ENCODE measurements at places on chromosomes 4 and X. TPM values are rescaled to one million over a fixed set of nuclear protein-coding genes. Genes with fewer than 3 reads are reported as not detected.

GRCh38 chr4:14023036-14023435 lies 395.5 kb upstream of the BOD1L1 start:
- no peak for DNase-seq
- H3K4me3 ChIP-seq, result no peak overlapping the region

GRCh38 chr4:11354531-11354930 lies 74.2 kb downstream of the HS3ST1 start:
- H3K27ac ChIP-seq, result no peak overlapping the region
- no peaks in the 10 kb centered on the region for H3K4me1 ChIP-seq
- H3K27me3 ChIP-seq, result peaks cover 2% of the 10 kb centered on the region
- no peak overlapping the region for H3K4me3 ChIP-seq
- no peak for DNase-seq

DNA sequence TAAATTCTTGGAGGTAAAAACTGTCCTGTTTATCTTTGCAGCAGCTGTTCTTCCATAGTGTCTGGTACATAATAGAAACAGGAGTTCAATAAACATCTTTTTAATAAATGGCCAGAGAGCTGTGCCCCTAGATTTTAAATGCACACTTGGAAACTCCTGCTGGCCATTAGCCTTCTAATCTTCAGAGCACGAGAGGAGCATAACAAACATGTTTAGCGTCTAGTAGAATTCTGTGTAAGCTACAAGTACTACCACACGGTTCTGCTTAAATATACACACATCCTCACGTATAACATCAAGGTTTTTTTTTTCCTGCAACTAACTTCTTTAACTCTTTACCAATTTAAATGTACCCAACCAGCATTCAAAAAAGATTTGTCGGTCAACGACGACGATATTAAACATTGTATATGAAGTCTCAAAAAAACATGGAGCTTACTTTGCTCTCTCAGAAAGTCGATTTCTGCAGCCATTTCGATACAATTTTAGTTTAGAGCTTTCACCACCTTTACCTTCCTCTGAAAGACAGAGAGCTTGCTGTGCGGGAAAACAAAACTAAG lies 628 bp downstream of the SCLT1 start:
- no peak for DNase-seq
- no peaks in the 10 kb centered on the region for H3K36me3 ChIP-seq
- peaks cover 31% of the 10 kb centered on the region for H3K4me1 ChIP-seq
- H3K4me3 ChIP-seq, result no peak overlapping the region
- H3K27me3 ChIP-seq, result no peaks in the 10 kb centered on the region

DNA sequence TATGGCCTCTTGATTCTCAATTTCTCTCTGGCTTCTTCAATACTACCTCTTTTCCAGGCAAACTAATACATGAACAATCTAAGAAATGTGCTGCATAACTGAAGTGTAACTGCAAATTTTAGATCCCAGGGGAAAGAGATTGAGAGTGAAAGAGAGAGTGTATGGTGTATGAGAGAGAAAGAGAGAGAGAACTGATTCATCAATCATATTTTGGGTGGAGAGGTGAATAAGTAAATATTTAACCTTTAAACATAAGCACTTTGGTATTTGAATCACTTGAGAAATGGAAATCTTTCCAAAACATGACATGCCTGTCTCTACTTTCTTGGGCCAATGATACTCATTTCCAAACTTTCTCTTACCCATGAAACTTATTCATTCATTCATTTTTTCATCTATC lies 147.2 kb upstream of the DIPK2B start:
- no peak overlapping the region for H3K4me3 ChIP-seq
- H3K27ac ChIP-seq, result peak overlapping the region; percentile 65
- DNase-seq, result no peak

DNA sequence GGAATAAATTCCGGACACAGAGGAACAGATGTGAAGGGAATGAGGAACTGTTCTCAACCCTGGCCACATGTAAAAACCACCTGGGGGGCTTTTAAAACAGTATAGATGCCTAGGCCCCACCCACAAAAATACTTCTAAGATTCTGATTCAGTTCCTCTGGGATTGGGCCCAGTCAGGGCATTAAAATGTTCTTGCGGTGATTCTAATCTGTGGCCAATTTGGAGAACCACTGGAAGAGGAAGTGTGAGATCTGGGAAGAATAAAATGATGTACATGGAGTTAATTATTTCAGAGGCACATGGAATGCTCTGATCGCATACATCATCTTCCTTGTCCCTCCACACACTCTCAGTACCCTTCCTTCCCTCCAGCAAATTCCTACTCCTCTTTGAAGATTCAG lies 192.2 kb downstream of the APBB2 start:
- DNase-seq, result no peak
- no peaks in the 10 kb centered on the region for H3K27me3 ChIP-seq
- no peaks in the 10 kb centered on the region for H3K4me1 ChIP-seq
- no peak overlapping the region for H3K4me3 ChIP-seq
- H3K36me3 ChIP-seq, result peaks cover 29% of the 10 kb centered on the region

The GUCY1B1 gene
- total RNA-seq, result 20.5 TPM

The ERCC6L gene
- 0.87 TPM for total RNA-seq
